ENCODE measurements at places on chromosomes 1 and 21. TPM values are rescaled to one million over a fixed set of nuclear protein-coding genes. Genes with fewer than 3 reads are reported as not detected.

- DNase-seq = no peak
These were observed 44.8 kb downstream of the CHD1L start for GRCh38 chr1:147287133-147287865.

DNA sequence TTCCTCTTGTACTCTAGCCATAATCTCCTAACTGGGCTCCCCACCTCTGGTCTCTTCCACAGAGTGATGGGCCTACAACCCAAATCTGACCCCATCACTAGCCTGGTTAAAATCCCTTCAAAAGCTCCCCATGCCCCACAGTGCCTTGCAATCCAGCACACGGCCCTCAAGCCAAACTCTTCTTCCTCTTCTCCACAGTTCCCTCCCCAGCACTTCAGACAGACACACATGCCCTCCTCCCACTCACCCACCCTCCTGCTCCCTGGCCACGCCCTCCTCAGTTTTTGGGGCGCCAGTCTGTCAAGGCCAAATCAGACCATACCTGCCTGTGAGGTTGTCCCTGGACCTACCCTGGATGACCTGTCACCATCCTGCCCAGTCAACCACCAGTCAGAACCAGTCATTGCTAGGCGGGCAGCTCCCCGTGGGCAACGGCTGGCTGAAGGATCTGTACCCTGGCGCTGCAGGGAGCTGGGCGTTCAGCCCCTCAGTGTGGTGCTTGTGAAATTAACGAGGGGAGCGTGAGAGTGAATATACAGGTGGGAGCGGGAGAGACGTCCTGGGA lies 753 bp downstream of the C1orf210 start:
- DNase-seq = no peak

- DNase-seq = no peak
These were observed 297.4 kb downstream of the ST6GALNAC3 start for GRCh38 chr1:76371941-76372340.

DNA sequence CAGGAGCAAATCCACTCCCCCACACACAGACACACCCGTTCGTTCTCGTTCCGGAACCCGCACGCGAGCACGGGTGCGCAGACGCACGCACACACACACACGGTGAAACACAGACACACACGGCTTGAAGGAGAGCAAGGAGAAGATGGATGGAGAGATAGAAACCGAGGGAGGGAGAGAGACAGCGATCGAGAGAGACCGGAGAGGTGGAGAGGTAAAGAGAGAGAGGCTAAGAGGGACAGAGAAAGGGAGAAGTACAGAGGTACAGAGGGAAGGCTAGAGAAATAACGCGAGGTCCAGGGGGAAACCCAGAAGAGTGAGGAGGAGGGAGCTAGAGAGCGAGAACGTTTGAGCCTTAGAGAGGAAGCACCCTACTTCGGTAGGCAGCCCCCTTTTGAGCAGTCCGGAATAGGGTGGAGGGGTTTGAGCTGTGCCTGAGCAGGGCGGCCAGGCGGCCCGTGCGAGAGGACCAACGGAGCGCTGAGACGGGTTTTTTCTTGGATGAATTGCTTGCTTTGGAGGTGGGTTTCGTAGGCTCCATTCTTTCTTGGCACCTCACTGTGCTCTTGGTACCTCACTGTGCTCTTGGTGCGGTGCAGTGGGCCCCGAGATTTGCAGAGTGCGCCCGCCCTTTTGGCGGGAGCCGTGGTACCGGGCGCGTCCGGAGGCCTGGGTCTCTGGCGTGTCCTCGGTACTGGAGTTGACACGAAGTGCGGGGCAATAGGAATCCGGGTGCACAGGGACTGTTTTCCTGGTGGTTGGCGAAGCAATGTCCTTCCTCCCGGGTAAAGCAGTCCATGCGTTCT lies 88.4 kb upstream of the RHOU start:
- no peak for DNase-seq

DNA sequence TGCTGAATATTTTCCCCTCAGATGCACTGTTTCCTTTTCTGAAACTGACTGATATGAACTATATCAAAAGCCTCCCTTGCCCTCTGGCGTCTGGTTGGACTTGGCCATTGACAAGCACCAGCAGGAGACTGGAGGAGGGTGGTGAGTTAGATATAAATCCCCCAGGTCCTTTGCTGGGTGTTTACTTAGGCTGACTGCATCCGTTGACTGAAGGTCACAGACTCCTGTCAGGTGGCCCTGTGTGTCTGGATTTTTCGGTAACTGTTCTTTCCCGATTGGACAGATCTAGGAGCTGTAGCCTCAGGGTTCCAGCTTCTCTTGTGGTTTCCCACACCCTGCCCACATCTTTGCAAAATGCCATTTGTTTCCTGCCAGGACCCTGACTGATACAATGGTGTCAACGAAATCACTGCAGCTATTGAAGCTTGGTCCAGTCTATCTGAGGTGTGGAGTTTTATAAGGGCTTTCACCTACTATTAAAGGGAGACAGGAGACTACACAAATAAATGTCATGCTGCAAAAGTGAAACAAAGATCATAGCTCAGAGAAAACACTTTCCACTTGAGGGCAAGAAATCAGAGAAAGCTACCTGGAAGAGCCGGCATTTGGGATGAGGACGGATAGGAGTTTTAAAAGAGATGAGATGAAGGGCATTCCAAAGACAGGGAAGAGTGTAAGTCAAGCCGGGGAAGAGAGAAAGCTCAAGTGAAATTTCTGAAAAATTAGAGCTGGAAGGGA lies 1.5 kb upstream of the MAGI3 start:
- peak; percentile 12 for DNase-seq

GRCh38 chr21:31908106-31909031 lies 35.5 kb downstream of the HUNK start:
- no peak for DNase-seq

DNA sequence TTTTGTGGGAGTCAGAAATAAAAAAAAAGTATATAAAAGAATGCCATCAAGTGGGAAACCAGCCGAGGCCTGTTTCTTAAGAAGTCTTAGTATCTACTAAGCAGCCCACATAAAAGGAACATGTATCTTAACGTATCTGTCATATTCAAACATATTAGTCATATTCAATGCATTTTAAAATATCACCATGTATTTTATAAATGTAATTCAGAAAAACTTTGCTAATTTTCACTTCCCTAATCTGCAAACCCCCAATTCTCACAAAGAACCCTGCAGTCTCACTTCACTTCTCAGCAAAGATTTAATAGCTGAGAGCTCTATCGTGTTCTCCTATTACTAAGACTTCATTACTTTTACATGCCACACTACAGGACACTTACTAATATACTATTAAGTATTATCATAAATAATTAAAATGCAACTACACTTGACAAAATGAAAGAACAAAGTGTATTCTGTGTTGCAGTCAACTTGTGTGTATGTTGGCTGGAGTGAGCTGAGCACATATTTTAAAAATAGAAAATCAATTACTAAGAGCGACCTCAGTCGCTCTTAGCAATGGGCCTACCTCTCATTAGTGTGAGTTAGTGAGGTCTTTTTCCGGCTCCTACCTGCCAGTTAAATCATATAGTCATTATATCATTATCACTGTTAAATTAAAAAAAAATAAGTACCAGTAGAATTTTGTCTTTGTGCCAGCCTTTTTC lies 484.3 kb downstream of the LMO4 start:
- no peak for DNase-seq

GRCh38 chr21:34858559-34858958 lies 189.8 kb downstream of the CLIC6 start:
- no peak for DNase-seq

DNA sequence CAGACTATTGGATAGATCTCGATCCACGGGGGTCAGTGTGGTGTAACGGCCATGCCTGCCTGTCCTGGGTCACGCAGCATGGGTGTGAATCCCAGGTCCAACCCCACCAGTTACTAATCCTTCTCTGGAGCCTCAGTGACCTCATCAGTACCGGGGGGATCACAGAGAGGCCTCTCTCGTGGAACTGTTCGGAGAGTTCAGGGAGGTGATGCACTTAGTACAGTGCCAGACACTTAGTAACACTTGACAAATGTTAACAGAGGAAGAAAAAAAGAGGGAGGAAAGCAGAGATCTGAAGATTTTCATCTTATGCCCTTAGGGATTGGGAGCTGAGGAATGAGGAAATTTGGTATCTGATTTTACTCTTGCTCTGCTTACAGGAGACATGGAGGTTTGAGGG lies 2.9 kb downstream of the ABCA4 start:
- no peak for DNase-seq

DNA sequence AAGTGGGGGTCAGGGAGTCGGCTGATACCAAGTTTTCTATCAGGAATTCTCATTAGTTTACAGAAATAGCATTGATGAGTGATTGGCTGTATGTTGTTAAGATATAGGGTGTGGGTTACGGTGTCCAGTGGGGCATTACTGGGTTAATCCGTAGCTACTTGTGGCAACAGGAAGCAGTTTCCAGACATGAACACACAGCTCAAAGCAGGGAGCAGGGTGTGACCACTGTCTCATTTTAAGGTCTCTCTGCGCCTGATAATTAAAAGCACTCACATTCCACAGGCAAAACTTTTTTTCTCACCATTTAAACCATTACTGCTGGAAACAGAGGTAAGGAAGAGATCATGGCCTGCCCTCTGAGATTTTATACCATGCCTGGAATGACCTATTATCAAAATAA lies 114.9 kb downstream of the SIK1 start:
- no peak for DNase-seq

- DNase-seq = no peak
These were observed 31.6 kb downstream of the TTLL7 start for GRCh38 chr1:83967336-83967735.

- DNase-seq = no peak
These were observed 19.2 kb upstream of the TRAF3IP3 start for GRCh38 chr1:209736490-209737117.

PLA2G2F gene
- polyA plus RNA-seq = 0.80 TPM

PYHIN1 gene
- polyA plus RNA-seq = 0.35 TPM

TTLL7 gene
- 3.7 TPM for polyA plus RNA-seq

CTSE gene
- 0.18 TPM for polyA plus RNA-seq

PDC gene
- 0.10 TPM for polyA plus RNA-seq

GABRD gene
- 1.3 TPM for polyA plus RNA-seq

CELA2A gene
- 0.09 TPM for polyA plus RNA-seq

All from right renal pelvis (tissue), 4 donors.